Activated CD8-positive, alpha-beta T cell treated with anti-CD3 and anti-CD28 coated beads for 36 hours (primary cell): ENCODE measurements at places on chromosomes 7 and 10. TPM values are rescaled to one million over a fixed set of nuclear protein-coding genes. Genes with fewer than 3 reads are reported as not detected.
A peak's percentile ranks its signal among the peaks of the same experiment; 100 is the strongest.

- no peak for DNase-seq
- H3K27me3 ChIP-seq = no peaks in the 10 kb centered on the region
- no peak overlapping the region for H3K27ac ChIP-seq
- H3K36me3 ChIP-seq = peaks cover 3% of the 10 kb centered on the region
Observed at GRCh38 chr7:71548746-71549145, 416.8 kb downstream of the GALNT17 start.

- no peak for DNase-seq
- H3K4me3 ChIP-seq = no peak overlapping the region
- H3K27me3 ChIP-seq = peaks cover 7% of the 10 kb centered on the region
- H3K36me3 ChIP-seq = no peaks in the 10 kb centered on the region
- H3K27ac ChIP-seq = no peak overlapping the region
Observed at GRCh38 chr10:131723297-131724168, 177.3 kb upstream of the PPP2R2D start.

GRCh38 chr7:102294589-102294988 lies 7.9 kb downstream of the SH2B2 start:
- peaks cover 4% of the 10 kb centered on the region for H3K27me3 ChIP-seq
- no peak overlapping the region for H3K27ac ChIP-seq
- H3K36me3 ChIP-seq = no peaks in the 10 kb centered on the region

GRCh38 chr7:5541087-5541992 lies 117.7 kb upstream of the TNRC18 start:
- no peak overlapping the region for H3K4me3 ChIP-seq
- no peak overlapping the region for H3K27ac ChIP-seq
- H3K4me1 ChIP-seq = peaks cover 12% of the 10 kb centered on the region
- DNase-seq = no peak

DNA sequence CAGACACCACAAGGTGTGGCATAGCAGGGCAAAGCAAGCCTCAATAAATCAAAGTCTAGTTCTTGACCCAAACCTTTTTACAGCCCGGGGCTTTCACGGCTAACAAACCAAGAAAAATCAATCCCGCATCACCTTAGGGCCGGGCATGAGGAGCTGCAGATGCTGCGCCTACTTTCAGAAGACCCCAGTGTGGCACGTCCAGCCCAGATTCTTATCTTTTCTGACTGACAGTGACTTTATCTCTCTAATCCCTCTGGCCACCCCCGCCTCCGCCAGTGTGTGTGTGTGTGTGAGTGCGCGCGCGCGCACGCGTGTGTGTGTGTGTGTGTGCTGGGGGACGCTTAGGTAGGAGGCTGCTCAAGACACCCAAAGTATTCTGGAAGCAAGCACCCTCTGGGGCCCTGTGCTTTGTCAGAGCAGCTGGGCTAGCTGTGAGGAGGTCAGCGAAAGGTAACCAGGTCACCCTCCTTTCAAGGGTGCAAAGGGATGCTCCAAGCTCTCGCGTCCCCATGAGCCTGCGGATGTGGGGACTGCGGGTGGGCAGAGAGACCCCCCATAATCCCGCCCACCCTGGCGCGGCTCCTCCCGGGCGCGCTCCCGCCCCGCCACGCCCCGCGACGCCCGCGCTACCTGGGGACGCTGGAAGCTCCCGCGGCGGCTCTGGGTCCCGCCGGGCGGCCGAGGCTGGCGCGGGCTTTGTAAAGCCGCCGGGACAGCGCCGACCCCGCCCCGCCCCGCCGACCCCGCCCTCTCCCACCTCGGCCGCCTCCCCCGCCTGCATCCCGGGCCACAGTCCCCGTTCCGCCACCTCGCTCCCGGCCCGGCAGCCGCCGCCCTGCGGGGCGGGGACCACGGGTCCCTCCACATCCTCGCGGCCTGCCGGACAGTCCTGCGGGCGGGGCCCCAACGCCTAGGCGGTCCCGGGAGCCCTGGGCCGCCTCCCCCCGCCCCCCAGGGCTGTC lies 57.1 kb upstream of the RHOBTB1 start:
- no peaks in the 10 kb centered on the region for H3K4me1 ChIP-seq
- H3K27me3 ChIP-seq = peaks cover 42% of the 10 kb centered on the region
- DNase-seq = peak; percentile 9
- no peak overlapping the region for H3K27ac ChIP-seq
- H3K4me3 ChIP-seq = peak overlapping the region; percentile 34
- H3K36me3 ChIP-seq = no peaks in the 10 kb centered on the region

- no peak for DNase-seq
- peaks cover 13% of the 10 kb centered on the region for H3K36me3 ChIP-seq
- H3K4me1 ChIP-seq = peaks cover 9% of the 10 kb centered on the region
- peak overlapping the region; percentile 7 for H3K27ac ChIP-seq
Observed at GRCh38 chr10:16756561-16757221, 60.5 kb downstream of the RSU1 start.

- peaks cover 18% of the 10 kb centered on the region for H3K4me1 ChIP-seq
- H3K27me3 ChIP-seq = peaks cover 1% of the 10 kb centered on the region
- no peak overlapping the region for H3K27ac ChIP-seq
Observed at GRCh38 chr10:47290338-47290737, 9.7 kb upstream of the GDF10 start.

GRCh38 chr7:108451296-108451848 lies 4.9 kb downstream of the NRCAM start:
- no peak for DNase-seq
- H3K4me3 ChIP-seq = no peak overlapping the region
- H3K4me1 ChIP-seq = peaks cover 30% of the 10 kb centered on the region
- H3K27me3 ChIP-seq = peaks cover 4% of the 10 kb centered on the region
- no peak overlapping the region for H3K27ac ChIP-seq
- H3K36me3 ChIP-seq = no peaks in the 10 kb centered on the region

DNA sequence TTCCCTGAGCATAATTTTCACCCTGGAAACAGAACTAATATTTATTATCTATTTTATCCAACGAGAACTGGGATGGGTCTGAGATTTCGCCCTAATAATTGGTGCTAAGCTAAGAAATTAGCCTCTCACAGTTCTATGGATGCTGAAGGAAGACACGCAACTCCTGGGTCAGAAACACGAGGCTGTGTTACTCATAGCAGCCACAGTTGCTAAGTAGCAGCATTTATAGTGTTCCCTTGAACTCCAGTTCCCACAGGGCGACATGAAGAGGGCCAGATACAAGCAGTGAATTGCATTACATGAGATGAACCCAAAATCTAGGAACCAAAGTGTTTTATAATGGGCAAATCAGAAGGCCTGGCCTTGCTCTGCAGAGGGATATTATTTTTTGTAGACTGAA lies 109.8 kb upstream of the AGR3 start:
- no peak for DNase-seq
- no peaks in the 10 kb centered on the region for H3K4me1 ChIP-seq
- no peak overlapping the region for H3K27ac ChIP-seq

- DNase-seq = no peak
- no peaks in the 10 kb centered on the region for H3K27me3 ChIP-seq
- H3K4me3 ChIP-seq = no peak overlapping the region
Observed at GRCh38 chr7:46654546-46655443, 733.7 kb upstream of the IGFBP3 start.

GRCh38 chr7:106222545-106222944 lies 62.2 kb downstream of the NAMPT start:
- peaks cover 7% of the 10 kb centered on the region for H3K4me1 ChIP-seq
- no peaks in the 10 kb centered on the region for H3K36me3 ChIP-seq
- no peak overlapping the region for H3K27ac ChIP-seq
- no peak overlapping the region for H3K4me3 ChIP-seq
- H3K27me3 ChIP-seq = peaks cover 16% of the 10 kb centered on the region
- no peak for DNase-seq

The ANXA8L1 gene
- total RNA-seq = not detected

The SPDYE2 gene
- total RNA-seq = not detected

The RSPH10B2 gene
- 0.63 TPM for total RNA-seq

The PIP gene
- total RNA-seq = not detected

The C7orf57 gene
- 0.83 TPM for total RNA-seq

The NPFFR1 gene
- total RNA-seq = not detected

The SERPINE1 gene
- 1.3 TPM for total RNA-seq

The ANKRD30A gene
- total RNA-seq = not detected

The RAB19 gene
- 6.4 TPM for total RNA-seq
